ENCODE measurements at places on chromosomes 7 and 10. TPM values are rescaled to one million over a fixed set of nuclear protein-coding genes. Genes with fewer than 3 reads are reported as not detected.

The DYNC1I1 gene
- total RNA-seq, result not detected

The RAMP3 gene
- not detected for total RNA-seq

The SCART1 gene
- 1.1 TPM for total RNA-seq

The ADRA2A gene
- total RNA-seq, result not detected

The NPSR1 gene
- total RNA-seq, result not detected

The AMPH gene
- total RNA-seq, result not detected

The SLC26A3 gene
- total RNA-seq, result not detected

The NEUROD6 gene
- total RNA-seq, result not detected

The ATOH7 gene
- total RNA-seq, result under 0.01 TPM

The CFAP69 gene
- total RNA-seq, result 0.53 TPM

DNA sequence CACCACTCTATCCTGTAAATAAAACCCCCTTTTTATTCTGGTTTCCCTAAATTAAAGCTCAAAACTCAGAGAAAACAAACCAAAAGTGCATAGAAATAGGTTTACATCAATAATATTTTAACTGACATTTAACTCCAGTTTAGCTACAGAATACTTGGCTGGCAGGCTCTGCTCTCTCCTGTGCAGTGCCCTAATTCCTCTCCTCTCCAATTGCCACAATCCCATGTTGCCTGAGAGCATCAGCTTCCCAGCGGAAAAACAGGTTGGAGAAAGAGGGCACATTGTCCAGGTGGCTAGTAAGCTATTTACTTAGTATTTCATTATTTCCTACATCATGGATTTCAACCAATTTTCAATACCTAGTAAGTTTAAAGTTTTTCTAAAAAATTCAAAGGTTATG lies 8.7 kb downstream of the SEMA3E start:
- no peak for DNase-seq

GRCh38 chr10:121580276-121581116 lies 17.7 kb downstream of the FGFR2 start:
- no peak for DNase-seq

DNA sequence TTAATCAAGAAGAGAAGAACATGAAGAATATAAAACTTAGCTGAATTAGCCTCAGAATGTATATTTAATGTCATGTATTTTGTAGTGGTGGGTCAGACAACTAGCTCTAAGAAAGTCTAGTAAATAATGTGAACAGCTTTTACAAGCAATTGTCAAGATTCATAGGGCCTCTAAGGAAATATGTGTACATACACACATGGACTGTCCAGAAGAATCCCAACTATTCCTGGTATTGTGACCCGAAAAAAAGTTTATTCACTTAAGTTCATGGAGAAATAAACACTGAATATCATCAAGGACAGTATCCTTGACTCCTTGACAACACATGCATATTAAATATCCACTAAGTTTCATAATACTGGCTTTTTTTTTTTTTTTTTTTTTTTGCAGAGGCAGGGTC lies 11.4 kb upstream of the TWIST1 start:
- no peak for DNase-seq

GRCh38 chr7:44801890-44802289 lies 5.4 kb downstream of the PPIA start:
- peak; percentile 70 for DNase-seq

GRCh38 chr7:14495633-14496032 lies 406.9 kb downstream of the DGKB start:
- no peak for DNase-seq

DNA sequence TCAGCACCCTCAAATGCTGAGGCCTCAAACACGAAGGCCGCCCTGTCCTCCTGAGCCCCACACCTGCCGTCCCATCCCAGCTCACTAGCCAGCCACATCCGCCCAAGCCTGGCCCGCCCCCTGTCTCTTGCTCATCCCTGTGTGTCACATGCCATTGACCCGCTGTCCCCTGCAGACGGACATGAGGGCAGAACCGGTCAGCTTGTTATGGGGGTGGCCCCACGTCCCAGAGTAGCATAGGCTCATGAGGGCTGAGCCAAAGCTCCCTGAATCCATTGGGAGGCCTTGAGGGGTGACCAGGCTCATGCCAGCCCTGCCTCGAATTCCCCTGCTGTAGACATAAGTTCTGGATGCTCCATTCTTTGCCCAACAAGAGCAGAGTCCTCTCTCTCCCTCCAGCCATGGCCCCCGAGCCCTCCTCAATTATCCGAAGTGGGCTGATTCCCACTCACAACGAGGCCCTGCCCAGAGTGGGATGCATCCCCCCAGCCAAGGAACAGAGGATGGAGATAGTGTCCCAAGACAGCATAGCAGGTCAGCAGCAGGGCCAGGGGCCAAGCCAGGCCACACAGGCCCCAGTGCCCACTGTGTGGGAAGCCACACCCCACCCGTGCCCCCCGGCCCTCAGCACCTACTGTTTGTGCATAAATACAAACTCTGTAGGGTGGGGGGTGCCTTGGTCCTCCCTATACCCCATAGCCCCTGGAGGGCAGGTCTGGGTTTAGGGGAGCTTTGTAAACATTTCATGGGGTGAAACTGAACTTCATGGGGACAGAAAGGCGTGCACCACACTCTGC lies 42.1 kb downstream of the EBF3 start:
- DNase-seq, result no peak

GRCh38 chr10:110613996-110614495 lies 30.1 kb upstream of the RBM20 start:
- no peak for DNase-seq

- DNase-seq, result no peak
Observed at GRCh38 chr7:112398534-112398933, 51.7 kb upstream of the IFRD1 start.

GRCh38 chr10:127740596-127740995 lies 3.6 kb downstream of the FOXI2 start:
- DNase-seq, result peak; percentile 17

- DNase-seq, result no peak
Observed at GRCh38 chr7:50608196-50608906, 43.1 kb upstream of the DDC start.

GRCh38 chr10:119416855-119417254 lies 125.7 kb downstream of the RGS10 start:
- DNase-seq, result peak; percentile 51

DNA sequence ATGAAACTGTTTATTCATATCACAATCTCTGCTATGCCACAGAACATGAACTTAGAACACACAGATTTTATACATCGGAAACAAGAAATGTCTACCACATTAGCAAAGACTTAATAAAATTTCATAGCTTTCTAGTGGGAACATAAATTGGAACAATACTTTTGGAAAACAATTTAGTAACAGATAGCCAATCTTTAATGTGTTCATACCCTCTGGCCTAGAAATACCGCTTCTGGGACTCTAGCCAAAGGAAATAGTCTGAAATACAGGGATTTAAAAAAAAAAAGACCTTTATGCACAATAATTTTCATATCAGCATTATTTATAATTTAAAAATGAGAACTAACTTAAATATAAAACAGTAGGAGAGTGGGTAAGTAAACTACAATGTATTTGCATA lies 168.5 kb downstream of the PLXNA4 start:
- DNase-seq, result no peak

GRCh38 chr10:133161486-133162109 lies 1.6 kb downstream of the KNDC1 start:
- DNase-seq, result no peak

DNA sequence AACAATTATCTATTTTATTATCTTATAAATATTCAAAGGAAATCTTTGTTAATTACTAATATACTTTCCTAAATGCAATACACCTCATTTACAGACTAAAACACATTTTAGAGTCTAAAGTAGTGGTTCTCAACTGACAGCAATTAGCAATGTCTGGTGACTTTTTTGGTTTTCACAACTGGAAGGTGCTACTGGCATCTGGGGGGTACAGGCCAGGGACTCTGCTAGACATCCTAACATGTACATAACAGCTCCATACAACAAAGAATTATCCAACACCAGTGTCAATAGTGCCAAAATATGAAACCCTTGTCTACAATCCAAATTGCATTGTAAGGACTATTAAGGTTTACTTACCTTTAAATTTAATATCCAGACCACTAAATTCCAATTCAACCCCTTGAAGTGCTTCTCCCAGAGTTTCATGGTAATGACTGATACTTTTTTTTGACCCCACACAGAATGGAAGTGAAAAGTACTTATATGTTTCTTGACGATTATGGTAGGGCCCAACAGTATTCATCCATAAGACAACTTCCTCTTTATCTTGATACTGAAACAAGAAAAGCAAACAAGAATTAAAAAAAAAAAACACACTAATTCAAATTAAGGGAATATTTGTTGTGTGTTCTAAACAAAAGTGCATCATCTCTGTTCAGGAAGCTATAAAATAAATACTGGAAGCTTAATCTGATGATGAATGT lies 10.4 kb downstream of the TM9SF3 start:
- DNase-seq, result no peak

DNA sequence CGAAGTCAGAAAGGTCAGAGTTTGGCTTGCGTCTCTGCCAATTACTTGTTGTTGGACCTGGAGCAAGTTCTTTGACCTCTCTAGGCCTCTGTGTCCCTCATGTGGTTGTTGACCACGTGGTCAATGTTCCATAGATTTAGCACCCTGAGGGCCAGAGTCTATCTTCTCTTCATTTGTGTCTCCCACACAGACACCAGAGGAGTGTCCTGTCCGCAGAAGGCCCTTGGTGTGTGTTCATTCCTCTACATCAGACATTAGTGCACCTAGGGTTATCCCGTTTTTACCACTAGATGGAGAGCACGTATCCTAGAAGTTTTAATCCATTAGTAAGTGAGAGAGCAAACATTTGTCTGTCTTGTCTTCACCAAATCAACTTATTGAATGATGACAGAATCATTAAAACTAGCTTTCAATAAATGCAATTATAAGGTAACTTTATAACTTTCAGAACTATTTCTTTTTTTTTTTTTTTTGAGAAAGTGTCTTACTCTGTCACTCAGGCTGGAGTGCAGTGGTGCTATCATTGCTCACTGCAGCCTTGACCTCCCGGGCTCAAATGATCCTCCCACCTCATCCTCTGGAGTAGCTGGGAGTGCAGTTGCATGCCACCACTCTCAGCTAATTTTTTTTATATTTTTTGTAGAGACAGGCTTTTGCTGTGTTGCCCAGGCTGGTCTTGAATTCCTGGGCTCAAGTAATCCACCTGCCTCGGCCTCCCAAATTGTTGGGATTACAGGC lies 122.5 kb upstream of the ANKRD1 start:
- peak; percentile 21 for DNase-seq

- peak; percentile 87 for DNase-seq
Observed at GRCh38 chr7:5595545-5596045, 172.0 kb upstream of the TNRC18 start.

GRCh38 chr10:129655007-129655678 lies 188.1 kb downstream of the MGMT start:
- DNase-seq, result no peak

- DNase-seq, result peak; percentile 96
Observed at GRCh38 chr10:95308389-95309302, 17.8 kb upstream of the PDLIM1 start.

GRCh38 chr7:16463949-16464715 lies 1.4 kb downstream of the SOSTDC1 start:
- peak; percentile 19 for DNase-seq

GRCh38 chr7:132035517-132036362 lies 479.3 kb upstream of the PODXL start:
- peak; percentile 52 for DNase-seq

GRCh38 chr10:31686599-31686998 lies 242.0 kb downstream of the ARHGAP12 start:
- DNase-seq, result no peak

DNA sequence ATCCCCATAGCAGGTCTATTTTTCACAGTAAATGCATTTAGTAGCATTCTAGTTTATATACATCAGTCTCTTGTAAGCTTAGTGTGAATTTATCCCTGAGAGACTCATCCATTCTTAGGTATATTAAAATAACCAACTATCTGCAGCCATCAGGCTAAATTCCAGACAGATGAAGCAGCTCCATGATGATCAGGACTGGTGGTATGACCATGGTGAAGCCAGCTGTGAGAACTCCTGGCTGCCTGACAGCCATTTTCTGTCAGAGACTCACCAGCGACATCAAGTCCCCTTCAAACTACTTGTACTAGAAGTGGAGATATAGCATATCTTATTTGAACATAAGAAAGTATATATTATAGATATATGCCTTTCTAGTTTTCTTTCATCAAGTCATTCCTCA lies 70.3 kb upstream of the GSDME start:
- peak; percentile 52 for DNase-seq

DNA sequence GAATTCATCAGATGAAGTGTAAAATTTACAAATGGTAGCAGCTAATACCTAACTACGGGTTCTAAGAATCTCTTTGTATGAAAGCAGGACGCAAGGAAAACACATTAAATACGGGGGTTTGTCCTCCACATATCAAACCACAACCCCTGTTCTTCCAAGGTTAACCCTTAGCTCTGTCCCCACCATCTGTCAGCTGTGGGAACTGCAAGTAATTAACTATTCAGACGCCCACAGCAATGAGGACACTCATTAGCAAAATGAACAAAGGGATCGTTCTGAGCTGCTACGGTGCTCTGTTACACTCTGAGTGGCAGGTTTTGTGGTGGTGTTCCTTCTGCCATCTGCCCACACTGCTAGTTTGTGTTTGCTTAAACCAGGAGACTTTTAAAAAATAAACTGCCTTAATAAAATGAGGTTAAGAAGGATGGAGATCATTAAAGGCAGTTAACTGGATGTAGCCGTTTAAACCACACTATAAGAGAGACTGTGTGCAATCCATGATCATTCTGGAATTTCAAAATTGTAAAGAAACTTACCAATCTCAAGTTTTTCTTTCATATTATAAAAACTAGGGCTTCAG lies 51.4 kb downstream of the C10orf67 start:
- peak; percentile 53 for DNase-seq

DNA sequence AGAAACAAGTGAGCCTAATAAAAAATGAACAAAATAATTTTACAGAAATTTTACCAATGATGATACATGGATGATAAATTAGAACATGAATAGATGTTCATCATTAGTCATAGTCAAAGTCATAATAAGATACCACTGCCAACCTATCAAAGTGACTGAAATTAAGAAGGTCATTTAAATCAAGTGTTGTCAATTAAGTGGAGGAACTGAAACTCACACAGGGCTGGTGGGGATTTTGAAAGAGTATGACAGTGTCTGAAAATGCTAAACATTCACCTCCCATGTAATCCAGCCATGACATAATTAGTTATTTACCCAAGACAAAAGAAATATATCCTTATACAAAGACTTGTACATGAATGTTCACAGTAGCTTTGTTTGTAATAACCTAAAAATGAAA lies 57.1 kb upstream of the DYNC1I1 start:
- peak; percentile 2 for DNase-seq

- no peak for DNase-seq
Observed at GRCh38 chr7:45686441-45687184, 112.4 kb downstream of the ADCY1 start.

- no peak for DNase-seq
Observed at GRCh38 chr7:151226560-151226874, 488 bp downstream of the ABCF2 start.

DNA sequence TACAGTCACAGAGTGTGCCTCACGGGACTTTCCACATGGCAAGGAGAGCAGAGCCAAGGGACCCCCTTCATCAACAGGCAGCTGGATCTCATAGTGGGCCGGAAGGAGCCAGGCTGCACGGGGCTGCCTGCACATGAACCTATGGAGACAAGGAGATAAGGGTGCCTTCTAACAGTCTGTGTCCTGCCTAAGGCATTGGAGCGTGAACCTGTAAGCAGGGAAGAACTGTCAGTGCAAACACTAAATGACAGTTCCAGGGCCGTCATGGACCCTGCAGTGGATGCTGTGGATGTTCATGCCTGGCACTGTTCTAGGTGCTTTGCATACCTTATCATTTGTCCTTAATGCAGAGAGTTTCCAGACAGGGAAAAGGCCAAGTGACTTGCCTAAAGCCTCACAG lies 85.9 kb downstream of the WIPF3 start:
- DNase-seq, result no peak

Measured in bronchial epithelial cell (primary cell).